ENCODE measurements at places on chromosomes 2 and 18.

- DNase-seq, result no peak
Observed at GRCh38 chr2:166628478-166629136, 134.6 kb upstream of the SCN7A start.

GRCh38 chr2:160281213-160281612 is 81.1 kb upstream of the ITGB6 start:
- no peak for DNase-seq

DNA sequence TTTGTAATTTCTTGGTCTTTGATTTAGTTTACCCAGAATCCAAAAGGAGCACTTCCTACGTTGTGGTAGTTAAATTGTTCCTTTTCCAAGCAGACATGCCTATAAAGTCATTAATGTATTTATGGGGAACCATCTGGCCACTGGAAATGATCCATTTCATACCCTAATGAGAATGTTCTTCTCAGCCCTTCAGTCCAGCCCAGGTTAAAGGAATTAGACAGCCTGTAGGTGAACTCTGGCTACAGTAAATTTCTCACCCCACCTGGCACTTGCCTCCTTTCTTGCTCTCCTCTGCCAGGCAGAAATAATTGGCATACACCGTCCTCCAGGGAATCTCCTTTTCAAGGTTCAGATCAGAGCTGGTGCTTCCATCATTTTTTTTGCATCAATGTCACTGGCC is 121.1 kb downstream of the SETBP1 start:
- DNase-seq, result no peak

GRCh38 chr2:241947876-241948275 is 78.3 kb downstream of the RTP5 start:
- no peak for DNase-seq

- DNase-seq, result no peak
Observed at GRCh38 chr2:60556175-60556574, 2.7 kb upstream of the BCL11A start.

All from AG10803 (cell line).